ENCODE measurements at places on chromosomes 7 and 10.

- ATAC-seq: no peak
Observed at GRCh38 chr7:2142386-2142785, 90.4 kb downstream of the MAD1L1 start.

GRCh38 chr7:33503014-33503413 lies 373.6 kb downstream of the BBS9 start:
- ATAC-seq: no peak

GRCh38 chr10:19499291-19499770 lies 316.9 kb upstream of the PLXDC2 start:
- no peak for ATAC-seq

DNA sequence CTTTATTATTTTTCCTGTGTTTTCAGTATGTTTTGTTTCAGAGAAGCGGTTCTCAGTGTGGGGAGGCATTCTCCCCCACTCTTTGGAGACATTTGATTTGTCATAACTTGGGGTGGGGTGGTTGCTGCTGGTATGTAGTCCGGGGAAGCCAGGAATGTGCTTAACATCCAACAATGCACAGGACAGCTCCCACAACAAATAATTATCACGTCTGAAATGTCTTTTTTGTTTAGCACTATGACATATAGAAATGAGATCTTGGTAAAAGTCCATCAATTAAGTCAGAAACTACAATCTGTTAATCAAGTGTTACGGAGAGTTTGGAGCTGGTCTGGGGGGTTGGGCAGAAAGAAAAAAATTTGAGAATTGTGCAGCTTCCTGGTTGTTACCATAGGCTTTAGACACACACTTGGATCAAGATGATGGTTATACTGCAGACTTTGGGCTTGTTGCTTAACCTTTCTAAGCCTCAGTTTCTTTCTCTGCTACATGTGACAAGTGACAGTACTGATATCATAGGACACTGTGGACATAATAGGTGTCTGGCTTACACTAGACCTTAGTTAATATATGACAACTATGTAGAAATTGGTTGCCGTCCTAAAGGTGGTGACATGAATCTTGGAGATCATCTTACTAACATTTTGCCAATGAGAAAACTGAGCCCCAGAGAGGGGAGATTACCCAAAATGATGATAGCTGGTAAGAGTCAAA lies 113.7 kb downstream of the LRMDA start:
- no peak for ATAC-seq

GRCh38 chr7:118938845-118939244 lies 714.3 kb downstream of the ANKRD7 start:
- no peak for ATAC-seq

DNA sequence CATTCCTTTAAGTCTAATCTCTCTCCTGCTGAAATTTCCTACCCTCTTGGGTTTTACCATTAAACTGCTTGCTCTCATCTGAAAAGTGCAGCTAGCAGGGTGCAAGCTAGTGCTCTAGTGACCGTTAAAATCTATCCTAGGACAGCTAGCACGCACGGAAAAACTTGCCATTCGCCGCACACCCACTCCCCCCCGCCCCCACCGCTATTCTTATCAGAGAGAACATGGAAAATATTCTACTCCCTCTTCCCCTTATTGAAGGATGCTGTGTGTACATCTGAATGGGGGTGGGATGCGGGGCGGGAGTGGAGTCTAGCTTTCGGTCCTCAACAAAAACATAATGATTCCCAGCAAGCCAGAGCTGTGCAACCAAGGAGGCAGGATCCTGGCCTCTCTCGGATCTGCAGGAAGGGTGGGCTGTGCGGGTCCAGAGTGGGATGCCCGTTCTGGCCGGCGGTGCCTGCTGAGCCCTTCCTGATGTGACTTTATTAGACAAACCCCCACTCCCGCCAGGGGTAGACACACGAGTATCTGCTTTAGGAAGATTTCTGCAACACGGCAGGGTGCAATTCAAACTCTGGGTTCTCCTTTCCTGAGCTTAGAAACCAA lies 1.1 kb upstream of the ADRA2A start:
- ATAC-seq: no peak

DNA sequence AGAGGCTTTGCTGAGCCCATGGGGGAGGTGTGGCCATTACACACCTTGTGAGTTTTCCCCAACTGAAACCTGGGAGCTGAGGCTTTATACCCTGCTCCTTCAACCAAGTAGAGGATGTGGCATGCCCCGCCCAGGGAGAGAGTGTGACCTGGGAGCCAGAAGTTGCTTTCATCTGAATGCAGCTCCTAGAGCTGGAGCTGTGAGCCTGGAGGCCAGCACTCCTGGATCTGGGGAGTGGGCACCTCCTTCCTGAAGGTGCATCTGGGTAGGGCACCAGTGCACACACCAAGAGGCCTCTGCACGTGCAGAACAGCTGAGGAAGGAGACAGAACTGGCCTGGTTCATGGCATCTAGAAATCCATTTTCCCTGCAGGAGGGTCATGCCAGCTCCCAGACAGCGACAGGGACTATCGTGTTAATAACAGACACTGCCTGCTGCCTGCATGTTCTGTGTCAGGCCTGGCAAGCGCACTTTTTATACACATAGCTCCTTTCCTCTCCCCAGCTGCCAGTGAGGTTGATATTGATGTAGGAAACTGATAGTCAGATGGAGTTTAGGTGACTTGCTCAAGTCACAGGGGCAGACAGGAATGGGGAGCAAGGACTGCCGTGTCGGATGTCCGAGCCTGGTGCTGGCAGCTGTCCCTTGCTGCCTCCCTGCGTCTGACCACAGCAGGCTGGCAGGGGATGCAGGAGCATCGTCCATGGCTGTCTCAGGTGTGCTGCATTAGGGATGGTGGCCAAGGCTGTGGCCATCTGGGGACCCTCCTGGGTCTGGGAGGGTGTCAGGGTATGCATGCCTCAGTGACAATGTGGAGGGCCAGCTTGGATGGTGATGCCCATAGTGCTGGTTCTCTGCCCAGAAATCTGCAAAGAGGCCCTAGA lies 189.9 kb upstream of the CXCL12 start:
- no peak for ATAC-seq

Data from stimulated activated memory B cell treated with anti-CD40 and anti-IgM and Interleukin-4, amounts not matched to agents 10 μg/mL and 1 μg/mL and 100 μg/mL, for 72 hours (primary cell).